ENCODE measurements at places on chromosomes 3 and 15.

DNA sequence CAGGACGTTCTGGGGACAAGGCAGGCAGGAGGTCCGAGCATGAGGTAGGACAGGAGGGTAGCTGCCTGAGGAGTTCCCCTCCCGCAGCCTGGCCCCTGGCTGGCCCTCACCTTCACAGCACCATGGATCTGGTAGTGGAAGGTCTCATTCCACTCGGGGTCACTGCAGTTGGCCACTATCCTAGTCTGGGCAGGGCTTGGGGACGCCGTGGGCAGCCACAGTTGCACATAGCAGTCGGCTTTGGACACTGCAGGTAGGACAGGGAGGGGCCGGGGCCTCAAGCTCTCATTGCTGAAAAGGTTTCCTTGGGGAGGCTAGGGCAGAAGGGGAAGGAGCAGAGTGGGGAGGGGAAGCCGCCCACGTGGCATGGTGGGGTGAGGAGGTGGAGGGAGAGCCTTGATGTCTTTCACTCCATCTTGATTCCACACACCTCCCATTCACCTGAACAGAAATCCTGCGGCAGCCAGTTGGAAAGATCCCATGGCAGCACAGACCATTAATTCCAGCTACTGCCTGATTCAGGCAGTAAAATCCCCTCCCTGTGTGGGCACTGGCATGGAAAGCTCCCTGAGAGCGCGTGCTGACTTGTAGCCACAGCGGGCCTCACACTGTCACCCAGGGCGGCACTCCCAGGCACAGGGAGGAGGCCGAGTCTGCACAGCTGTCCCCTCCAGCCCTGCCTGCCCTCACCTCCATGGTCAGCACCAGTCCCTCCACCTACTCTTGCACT is 2.1 kb downstream of the PLA2G4F start:
- DNase-seq, result no peak

DNA sequence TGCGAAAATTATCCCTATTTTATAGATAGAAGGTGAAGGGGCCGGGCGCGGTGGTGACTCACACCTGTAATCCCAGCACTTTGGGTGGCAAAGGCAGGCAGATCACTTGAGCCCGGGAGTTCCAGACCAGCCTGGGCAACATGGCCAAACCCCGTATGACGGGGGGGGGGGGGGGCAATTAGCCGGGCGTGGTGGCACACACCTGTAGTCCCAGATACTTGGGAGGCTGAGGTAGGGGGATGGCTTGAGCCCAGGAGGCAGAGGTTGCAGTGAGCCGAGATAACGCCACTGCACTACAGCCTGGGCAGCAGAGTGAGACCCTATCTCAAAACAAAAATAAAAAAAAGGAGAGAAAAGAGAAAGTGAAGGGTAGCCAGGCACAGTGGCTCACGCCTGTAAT is 1.4 kb downstream of the AAGAB start:
- no peak for DNase-seq

DNA sequence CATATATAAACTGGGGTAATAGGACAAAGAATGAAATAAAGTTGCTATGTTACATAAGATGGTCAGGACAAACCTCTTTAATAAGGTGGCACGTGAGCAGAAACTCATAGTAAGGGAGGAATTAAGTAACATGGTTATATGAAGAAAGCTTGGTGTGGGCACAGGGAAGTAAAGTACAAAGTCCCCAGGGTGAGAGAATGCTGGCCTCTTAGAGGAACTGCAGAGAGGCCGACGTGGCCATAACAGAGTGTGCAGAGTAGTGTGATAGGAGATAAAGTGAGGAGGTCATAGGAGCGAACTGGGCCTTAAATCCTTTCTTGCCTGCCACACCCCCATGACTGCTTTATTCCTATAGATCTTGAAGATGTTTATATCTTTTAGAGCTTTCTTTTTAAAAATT is 17.4 kb upstream of the RBMS3 start:
- no peak for DNase-seq

- no peak for DNase-seq
Observed at GRCh38 chr3:54053211-54053610, 69.1 kb upstream of the CACNA2D3 start.

DNA sequence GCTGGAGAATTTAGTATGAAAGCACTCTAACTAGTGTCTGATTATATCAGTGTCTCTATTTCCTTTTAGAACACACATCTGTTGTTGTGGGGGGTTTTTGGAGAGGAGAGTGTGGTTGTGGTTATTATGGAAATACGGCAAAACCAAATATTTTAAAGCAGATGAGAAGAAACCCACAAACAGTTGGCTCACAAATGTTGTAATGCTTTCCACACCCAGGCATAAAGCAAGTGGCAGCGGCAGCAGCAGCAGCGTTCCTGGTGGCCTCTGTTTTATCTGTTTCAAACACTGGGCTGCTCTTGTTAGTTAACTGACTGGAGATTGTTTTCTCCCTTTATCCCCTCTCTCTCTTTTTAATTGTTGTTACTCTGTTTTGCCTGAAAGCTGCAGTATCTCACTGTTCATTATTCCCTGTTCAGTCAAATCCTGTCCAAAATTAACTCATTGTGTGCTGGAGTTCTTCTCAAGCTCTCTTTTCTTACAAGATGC is 1045.5 kb upstream of the NR2F2 start:
- no peak for DNase-seq

All from central memory CD8-positive, alpha-beta T cell (primary cell).